ENCODE measurements at places on chromosomes 2 and 18. TPM values are rescaled to one million over a fixed set of nuclear protein-coding genes. Genes with fewer than 3 reads are reported as not detected.

The SLC4A3 gene
- 25.3 TPM for polyA plus RNA-seq

The SCYGR4 gene
- polyA plus RNA-seq, result not detected

The SNORC gene
- polyA plus RNA-seq, result 0.68 TPM

The UPP2 gene
- polyA plus RNA-seq, result 0.16 TPM

The GRHL1 gene
- 25.4 TPM for polyA plus RNA-seq

The EGR4 gene
- polyA plus RNA-seq, result not detected

The LRRFIP1 gene
- 96.3 TPM for polyA plus RNA-seq

The PMS1 gene
- polyA plus RNA-seq, result 50.9 TPM

The MYL1 gene
- not detected for polyA plus RNA-seq

The LYPD1 gene
- polyA plus RNA-seq, result 104 TPM

The KRCC1 gene
- 26.6 TPM for polyA plus RNA-seq

The C2orf15 gene
- polyA plus RNA-seq, result 12.8 TPM

The CCDC141 gene
- polyA plus RNA-seq, result 0.27 TPM

All from neural cell (in vitro differentiated cells).